Right ventricle myocardium inferior (tissue), 1 donor: ENCODE measurements at places on chromosomes 12 and 14. TPM values are rescaled to one million over a fixed set of nuclear protein-coding genes. Genes with fewer than 3 reads are reported as not detected.
A peak's percentile ranks its signal among the peaks of the same experiment; 100 is the strongest.

GRCh38 chr14:83419420-83419819, 1885.8 kb upstream of the SEL1L start:
- DNase-seq = no peak

DNA sequence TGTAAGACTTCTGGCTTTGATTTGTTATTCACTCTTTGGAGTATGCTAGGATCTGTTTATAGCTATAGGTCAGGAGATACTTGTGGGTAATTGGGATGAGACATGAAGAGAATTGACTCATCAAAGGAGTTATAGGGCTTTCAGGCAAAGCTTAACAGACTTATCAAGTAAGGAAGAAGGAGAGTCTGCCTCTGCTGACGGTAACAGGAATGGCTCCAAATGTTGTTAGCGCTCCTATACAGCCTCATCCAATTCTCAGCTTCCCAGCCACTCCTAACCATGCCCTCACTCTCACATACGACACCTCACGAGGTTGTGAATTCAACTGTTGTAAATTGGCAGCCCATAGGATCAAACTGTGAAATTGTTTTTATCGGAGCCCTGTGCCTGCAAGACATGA, 140.5 kb downstream of the KCNA5 start:
- no peak for DNase-seq

DNA sequence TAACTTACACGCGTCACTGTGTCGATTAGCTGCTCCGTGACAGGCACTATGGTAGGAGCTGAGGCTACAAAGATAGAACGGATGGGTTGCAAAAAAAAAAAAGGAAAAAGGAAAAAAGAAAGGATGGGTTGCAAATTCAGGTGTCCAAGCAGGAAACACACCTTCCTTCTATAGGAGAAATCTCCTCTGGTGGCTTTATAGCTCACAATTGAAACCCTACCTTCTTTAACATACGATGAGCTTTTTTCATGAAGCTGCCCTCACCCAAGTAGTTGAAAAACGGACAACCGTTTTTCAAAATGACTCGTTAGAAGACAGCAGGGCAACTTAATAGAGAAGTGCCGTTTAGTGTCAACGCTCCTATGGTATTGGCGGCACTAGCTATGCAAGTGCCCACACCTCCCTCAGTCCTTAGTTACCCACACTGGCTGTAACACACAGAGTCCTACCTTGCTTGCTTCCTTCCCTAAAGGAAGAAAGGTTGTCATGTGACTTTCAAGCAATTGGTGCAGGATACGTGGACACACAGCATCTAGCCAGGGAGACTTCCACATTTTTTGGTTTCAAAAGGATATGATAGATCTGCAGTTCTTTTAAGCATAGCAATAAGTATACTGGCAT, 682 bp upstream of the TRIP11 start:
- DNase-seq = no peak

- DNase-seq = no peak
These were observed 22.2 kb downstream of the P2RX7 start for GRCh38 chr12:121154793-121155375.

CIT gene
- 1.1 TPM for total RNA-seq

FAM181A gene
- not detected for total RNA-seq

- no peak for DNase-seq
These were observed 326.5 kb downstream of the NAV3 start for GRCh38 chr12:78157199-78157598.

- no peak for DNase-seq
These were observed 47.3 kb downstream of the WDR20 start for GRCh38 chr14:102187044-102187443.

- DNase-seq = no peak
These were observed 2.7 kb downstream of the TBX3 start for GRCh38 chr12:114681116-114681871.

- DNase-seq = peak; percentile 89
These were observed 37.0 kb upstream of the P2RX7 start for GRCh38 chr12:121095544-121096198.

DENND5B gene
- 37.1 TPM for total RNA-seq

PAPOLA gene
- 141 TPM for total RNA-seq

GRCh38 chr12:87344699-87345098, 684.5 kb downstream of the C12orf50 start:
- no peak for DNase-seq

ASB2 gene
- 294 TPM for total RNA-seq

BCDIN3D gene
- 2.6 TPM for total RNA-seq

GRCh38 chr14:53955671-53956426, 776 bp downstream of the BMP4 start:
- peak; percentile 86 for DNase-seq

PLEK2 gene
- total RNA-seq = not detected

CDH24 gene
- total RNA-seq = 2.5 TPM

SOS2 gene
- 35.6 TPM for total RNA-seq

NPFF gene
- not detected for total RNA-seq

GRCh38 chr14:105503935-105504692, 13.1 kb downstream of the TEDC1 start:
- DNase-seq = peak; percentile 54

VAMP1 gene
- total RNA-seq = 4.2 TPM

MYO1H gene
- 0.16 TPM for total RNA-seq

DNA sequence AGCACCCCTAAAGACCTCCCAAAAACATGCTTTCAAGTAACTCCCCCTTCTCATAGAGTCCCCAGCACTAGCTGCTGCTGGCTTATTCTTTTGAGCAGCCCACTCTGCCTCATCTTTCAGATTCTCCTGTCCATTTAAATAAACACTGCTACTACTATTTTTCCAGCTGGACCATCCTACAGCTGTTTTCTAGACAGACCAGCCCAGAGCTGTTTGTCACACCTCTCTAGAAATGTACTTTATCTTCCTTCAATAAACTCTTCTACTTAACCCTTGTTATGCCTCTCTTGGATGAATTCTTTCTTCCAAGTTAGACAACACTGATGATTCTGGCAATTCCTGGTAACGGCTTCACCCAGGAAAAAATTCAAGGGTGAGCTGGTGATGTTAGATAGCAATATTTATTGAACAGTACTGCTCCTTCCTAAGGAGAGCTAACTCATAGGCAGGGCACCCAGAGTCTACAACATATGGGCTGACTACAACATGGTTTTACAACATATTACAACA, 995.7 kb downstream of the LRFN5 start:
- no peak for DNase-seq

DNA sequence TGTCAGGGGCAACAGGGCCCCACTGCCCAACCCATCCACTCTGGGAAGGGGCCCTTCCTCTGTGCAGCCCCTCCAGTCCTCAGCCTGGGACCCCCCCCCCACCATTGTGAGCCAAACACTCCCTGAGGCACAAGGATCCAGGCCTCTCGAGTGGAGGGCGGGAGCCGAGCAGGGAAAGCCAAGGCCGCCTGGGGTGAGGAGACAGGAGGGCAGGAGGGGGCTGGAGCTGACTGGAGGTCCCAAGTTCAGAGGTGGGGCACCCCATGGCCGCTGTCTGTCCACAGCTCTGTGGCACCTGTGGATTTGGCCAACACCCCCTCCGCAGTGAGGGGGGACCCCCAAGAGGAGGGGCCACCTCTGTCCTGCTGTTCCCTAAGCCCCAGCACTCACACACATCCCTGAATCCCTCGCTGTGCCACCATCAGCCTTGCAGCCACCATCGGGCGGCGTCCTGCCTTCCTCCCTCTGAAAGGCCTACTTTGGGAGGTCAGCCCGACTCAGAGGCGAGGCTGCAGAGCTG, 25.4 kb upstream of the C14orf180 start:
- DNase-seq = peak; percentile 62

CELA1 gene
- total RNA-seq = not detected

CMKLR1 gene
- 10.6 TPM for total RNA-seq

KCNA5 gene
- total RNA-seq = 2.1 TPM

TMTC2 gene
- 4.4 TPM for total RNA-seq

- no peak for DNase-seq
These were observed 336.1 kb downstream of the RPS29 start for GRCh38 chr14:49250109-49250508.

DNA sequence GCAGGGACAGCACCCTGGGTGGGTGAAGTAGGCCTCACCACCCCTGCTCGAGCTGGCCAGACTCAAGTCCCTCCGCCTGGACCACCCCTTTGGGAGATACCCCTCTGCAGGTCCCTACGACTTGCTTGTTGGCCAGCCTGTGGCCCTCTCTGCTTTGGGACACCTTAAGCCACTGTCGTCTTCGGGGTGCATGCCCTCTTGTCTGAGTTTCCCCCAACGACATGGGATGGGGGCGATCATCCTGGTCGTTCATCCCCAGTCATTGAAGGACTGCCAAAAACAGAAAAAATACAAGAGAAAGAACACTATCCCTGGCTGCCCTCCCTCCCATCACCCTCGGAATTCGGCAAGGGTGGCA, 151.1 kb downstream of the DPF3 start:
- DNase-seq = no peak
